ENCODE measurements at places on chromosomes 5 and 9.

- DNase-seq = no peak
Observed at GRCh38 chr9:112404508-112404932, 24.6 kb downstream of the HSDL2 start.

DNA sequence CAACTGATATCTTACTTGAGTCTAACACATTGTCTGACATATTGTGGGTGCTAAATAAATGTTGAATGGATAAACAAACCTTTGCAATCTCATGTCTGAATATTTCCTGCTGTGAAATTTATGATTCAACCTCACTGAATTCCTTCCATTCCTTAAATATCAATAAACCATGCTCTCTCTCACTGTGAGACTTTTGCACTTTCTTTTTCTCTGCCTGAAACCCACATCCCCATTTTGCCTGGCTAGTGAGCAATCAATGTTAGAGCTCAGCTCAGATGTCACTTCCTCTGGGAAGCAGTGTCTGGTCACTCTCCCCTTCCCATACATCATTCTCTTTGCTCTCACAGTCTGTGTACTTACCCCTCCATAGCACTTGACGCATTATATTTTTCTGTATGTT, 383.7 kb upstream of the TRPC7 start:
- DNase-seq = peak; percentile 40

GRCh38 chr5:73174100-73174815, 1.3 kb downstream of the TMEM174 start:
- DNase-seq = no peak

DNA sequence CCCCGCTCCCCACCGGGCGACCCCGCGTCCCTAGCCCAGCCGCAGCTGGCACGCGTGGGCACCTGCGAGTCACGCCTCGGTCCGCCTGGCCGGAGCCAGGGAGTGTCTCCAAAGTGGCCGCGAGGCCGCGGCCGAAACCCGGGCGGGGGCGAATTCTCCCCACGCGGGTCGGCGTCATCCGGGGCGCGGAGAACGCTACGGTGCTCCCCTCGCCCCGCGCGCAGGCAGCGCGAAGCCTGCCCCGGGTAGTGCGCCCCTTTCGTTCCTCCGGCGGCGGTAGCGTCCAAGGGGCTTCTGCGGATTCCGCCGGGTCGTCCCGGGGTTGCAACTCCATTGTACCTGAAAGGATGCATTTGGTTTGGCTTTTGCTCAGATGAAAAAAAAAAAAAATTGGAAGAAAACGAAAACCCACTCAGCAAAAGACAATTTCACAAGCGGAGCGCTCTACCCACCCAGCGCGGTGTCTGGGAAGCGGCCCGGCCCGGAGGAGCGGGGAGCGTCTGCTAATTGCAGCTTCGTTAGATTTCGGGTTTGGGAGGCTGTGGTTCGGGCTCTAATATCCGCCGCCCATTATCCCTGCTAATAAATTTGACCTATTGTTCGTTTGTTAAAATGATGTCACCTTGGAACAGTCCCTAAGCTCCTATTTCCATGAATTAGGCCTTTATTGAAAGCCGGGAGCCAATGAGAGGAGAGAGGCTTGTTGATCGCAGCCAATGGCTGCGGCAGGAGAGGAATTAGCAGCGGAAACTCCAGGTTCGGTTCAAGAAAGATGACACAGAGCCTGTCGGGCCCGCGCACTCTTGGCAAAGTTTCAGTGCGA, at the start of gene TLX3:
TLX3 (plus strand) TSS at position 796 of the 823 bp plus-strand sequence. CDS start 118 bp downstream, outside the sequence.
- DNase-seq = no peak

- no peak for DNase-seq
Observed at GRCh38 chr5:169347786-169348185, 46.8 kb upstream of the SLIT3 start.

Measured in astrocyte of the spinal cord (primary cell).